ENCODE measurements at places on chromosomes 2 and 18. TPM values are rescaled to one million over a fixed set of nuclear protein-coding genes. Genes with fewer than 3 reads are reported as not detected.

DNA sequence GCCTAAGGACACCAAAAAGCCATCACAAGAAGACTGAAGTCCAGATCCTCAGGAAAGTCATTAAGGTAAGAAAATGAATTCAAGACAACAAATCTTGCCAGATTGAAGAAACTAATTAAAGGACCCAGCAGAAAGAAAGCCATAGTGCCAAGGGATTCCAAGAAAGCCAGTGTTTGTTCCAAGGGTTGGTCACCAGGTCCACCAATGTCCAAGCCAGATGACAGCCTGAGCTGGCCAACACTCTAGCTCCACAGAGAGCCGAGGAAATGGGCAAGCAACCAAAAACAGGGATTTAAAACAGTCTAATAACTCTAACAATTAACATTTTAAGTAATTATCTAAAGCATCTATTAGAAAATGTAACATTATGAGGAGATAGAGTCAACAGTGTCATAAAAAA, 49.2 kb downstream of the DNER start:
- no peak for DNase-seq

GRCh38 chr2:203808046-203808750, 59.4 kb upstream of the CTLA4 start:
- no peak for DNase-seq

MAP3K19 gene
- not detected for total RNA-seq

SERPINB5 gene
- not detected for total RNA-seq

GKN2 gene
- total RNA-seq = not detected

AFF3 gene
- 2.6 TPM for total RNA-seq

All from thyroid gland (tissue), 4 donors.